ENCODE measurements at places on chromosomes 13 and 19.

- no peak for DNase-seq
Measured at GRCh38 chr13:29903996-29904395, 53.6 kb upstream of the UBL3 start.

GRCh38 chr13:112952759-112953551 is 16.1 kb upstream of the MCF2L start:
- DNase-seq: no peak

DNA sequence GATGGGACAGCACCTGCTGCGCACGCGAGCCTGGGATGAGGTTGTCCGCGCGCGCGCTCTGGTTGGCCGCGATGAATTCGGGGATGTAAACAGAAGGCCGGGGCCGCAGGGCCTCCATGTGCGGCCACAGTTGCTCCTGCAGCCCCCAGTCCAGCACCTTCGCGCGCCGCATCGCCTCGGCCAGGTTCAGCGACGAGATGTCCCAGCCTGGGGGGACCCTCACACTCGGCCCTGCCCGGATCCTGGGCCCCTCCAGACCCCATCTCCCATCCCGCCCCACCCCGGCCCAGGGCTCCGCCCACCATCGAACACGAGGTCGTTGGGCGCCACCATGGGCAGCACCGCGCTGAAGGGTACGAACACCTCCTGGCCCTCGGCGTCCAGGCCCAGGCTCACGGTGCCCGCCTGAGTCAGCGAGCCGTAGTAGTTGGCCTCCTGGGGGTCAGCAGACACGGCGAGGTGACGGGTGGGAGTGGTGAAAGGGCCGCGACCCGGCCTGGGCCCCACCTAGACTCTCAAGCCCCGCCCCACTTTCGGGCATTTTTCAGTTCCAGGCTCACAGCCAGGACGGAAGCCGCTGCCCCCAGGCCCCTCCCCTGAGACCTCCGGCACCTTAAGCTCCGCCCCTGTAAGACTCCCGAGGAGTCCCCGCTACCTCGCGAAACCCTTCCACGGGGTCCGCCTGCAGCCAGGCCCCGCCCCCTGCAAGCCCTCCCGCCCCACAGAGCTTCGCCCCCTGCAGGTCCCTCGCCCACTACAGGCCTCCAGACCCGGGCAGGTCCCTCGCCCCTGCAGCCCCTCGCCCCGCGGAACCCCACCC is 1.1 kb downstream of the ISYNA1 start:
- peak; percentile 86 for DNase-seq

- no peak for DNase-seq
Measured at GRCh38 chr13:113468029-113468428, 14.7 kb upstream of the ADPRHL1 start.

GRCh38 chr13:27704681-27705080 is 83.0 kb downstream of the POLR1D start:
- DNase-seq: no peak

GRCh38 chr13:43785261-43785649 is 1.5 kb downstream of the ENOX1 start:
- no peak for DNase-seq

GRCh38 chr19:48982280-48982679 is 10.8 kb downstream of the GYS1 start:
- no peak for DNase-seq

DNA sequence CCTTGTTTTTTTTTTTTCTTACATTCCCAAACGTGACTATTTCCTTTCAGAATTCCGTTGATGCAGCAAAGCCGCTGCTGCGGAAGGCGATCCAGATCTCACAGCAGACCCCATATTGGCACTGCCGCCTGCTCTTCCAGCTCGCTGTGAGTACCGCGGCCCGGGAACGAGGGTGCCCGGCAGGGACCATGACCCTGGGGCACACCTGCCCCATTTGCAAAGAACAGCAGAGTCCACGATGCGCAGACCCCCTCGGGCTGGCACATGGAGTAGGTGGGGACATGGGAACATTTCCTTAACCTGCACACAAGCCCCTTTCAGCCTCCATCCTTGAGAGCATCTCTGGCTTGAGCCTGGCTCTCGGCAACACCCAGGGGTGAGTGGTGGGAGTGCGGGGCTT is 16.5 kb downstream of the MAU2 start:
- no peak for DNase-seq

DNA sequence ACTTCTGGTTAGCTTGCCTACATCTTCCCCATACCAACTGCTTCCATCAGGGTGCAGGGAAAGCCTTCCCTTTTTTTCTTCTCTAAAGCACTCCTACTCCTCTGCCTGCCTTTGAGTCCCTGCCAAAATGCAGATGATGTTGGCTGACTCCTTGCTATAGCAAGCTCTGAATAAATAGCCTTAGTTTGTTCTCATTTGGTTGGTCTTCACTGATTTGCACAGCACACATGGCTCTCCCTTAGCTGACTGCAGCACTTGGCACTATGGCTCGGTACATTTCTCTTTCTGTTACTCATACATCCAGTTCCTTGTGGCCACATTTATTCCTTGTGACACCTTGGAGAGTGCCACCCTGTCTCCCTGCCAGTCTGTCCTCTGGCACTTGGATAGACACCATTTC is 249.8 kb downstream of the DCLK1 start:
- DNase-seq: no peak

- DNase-seq: peak; percentile 16
Measured at GRCh38 chr13:110132225-110132982, 174.6 kb downstream of the COL4A1 start.

- no peak for DNase-seq
Measured at GRCh38 chr13:113114511-113115362, 7.9 kb upstream of the F10 start.

DNA sequence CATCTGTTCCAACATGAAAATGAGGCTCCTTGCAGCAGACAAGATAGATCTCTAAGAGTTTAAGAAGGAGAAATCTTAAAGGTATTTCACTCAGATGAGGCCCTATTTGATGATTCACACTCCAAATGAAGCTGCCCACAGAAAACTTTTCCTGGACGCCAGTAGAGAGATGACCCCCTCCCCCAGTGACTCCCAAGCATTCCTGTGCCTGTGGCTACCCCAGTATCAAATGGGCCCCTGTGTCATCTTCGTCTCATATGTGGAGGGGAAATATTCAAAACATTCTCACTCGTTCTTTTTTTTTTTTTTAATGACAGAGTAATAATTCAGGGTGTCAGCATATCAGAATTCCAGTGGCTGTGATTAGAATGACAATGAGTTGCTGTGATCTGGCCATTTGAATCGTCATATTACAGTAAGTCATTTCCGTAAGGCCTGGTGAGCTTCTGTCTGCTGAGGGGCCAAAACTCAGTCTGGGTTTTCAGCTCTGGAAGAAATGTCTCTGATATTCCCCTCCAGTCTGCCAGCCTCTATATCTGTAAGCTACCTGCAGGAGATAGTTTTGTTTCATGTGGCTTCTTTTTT is 194.7 kb downstream of the URI1 start:
- no peak for DNase-seq

GRCh38 chr13:43776501-43777079 is 10.2 kb downstream of the ENOX1 start:
- DNase-seq: no peak

DNA sequence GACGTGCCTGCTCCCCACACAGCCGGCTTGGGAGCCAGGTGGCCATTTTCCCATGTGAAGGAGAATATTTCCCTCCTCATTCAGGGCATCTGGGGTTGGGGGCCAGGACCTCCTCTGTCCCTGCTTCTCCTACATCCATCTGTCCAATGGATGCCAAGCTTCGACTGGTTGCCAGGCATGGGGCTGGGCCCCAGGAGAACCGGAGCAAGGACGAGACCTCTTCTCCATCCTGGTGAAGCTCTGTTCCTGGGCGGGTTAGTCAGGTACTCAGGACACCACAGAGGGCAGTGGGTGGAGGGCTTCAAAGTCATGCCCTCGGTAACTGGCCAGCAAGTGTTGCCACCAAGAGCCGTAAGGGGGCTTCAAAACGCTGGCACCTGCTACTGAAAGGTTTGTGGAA is 22.3 kb upstream of the SLC15A1 start:
- no peak for DNase-seq

DNA sequence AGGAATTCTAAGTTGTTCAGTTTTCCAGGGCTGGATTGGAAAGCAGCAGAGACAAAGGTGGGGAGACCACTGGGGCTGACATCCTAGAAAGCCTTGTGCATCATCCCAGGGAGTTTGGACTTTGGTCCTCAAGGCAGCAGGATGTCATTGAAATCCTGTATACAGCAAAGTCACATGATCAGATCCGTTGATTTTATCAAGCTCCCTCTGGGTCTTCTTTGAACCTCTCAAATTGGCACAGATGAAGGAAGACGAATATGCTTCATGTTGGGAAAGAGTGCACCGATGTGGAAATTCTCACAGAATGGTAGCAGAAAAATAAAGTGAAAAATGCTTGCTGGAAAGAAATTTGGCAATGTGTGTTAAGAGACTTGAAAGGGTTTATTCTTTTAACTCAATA is 149.8 kb upstream of the TMTC4 start:
- no peak for DNase-seq

DNA sequence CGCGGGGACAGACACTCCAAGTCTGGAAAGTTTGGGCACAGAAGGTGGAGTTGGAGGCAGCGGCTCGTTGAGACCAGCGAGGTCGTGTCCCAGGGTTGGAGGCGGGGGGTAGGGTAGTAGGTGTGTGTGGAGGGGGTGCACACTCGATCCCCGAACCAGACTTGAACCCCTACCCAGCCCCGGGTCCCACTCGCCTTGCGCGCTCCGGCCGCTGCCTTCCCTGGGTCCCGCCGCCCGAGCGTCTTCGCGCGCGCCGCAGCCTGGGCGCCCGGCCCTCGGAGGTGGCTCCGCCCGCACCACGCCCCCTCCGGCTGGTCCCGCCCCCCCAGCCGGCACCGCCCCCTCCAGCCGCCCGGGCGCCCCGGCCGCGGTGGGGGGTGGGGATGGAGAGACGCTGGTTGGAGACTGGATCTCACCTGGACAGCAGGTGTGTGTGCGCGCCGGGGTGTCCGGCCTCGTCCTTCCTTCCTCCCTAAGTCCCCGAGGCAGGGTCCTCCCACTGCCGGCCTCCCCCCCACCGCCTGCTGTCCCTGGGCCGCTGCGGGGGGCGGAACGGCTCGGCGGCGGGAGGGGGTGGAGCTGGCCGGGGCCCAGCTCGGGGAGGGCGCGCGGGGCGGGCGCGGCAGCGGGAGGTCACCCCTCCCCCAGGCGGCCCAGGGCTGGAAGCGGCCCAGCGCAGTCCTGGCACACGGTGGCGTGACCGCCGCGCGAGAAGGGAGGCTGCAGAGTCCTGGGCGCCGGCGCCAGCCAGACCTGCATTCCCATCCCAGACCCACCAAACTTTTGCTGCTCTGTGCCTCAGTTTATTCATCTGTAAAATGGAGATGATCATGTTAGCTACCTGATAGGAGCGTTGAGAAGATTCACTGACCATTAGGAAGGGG is at the start of gene KANK2:
TSS of gene KANK2 (minus strand) at position 255 of the 884 bp plus-strand sequence. CDS start 3,034 bp downstream, outside the sequence.
- peak; percentile 87 for DNase-seq

DNA sequence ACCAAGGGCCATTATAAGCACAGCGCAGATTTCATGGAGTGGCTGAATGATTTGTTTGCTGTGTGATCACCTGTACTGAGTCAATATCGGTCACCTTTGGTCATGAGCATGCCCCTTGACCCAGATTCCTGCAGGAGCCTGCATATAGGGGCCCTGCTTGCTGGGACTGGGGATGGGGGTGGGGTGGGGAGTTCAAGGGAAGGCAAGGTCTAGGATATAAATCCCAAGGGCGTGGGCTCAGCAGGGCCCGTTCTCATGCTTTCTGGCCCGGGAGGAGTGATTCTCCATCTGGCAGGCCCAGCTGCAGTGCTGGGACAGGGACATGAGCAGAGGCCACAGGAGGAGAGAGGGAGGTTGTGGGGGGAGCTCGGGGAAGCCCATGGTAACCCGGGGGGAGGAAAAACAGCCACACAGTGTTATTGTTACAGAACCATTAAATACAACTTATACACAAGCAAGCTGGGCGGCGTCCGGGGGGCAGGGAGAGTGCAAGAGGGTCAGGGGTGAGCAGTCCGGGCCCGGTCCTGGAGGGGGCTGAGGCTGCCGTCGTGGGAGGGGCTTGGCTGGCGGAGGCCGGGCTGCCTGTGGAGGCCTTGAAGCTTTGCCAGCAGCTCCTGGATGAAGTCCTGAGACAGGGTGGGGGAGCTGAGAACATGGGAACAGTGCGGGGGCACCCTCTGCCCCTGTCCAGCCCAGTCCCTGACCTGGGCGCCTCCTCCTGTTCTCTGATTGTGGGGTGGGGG is 5.2 kb downstream of the PPP1R14A start:
- DNase-seq: no peak

- peak; percentile 97 for DNase-seq
Measured at GRCh38 chr19:17539238-17540117, 16.0 kb upstream of the COLGALT1 start.

DNA sequence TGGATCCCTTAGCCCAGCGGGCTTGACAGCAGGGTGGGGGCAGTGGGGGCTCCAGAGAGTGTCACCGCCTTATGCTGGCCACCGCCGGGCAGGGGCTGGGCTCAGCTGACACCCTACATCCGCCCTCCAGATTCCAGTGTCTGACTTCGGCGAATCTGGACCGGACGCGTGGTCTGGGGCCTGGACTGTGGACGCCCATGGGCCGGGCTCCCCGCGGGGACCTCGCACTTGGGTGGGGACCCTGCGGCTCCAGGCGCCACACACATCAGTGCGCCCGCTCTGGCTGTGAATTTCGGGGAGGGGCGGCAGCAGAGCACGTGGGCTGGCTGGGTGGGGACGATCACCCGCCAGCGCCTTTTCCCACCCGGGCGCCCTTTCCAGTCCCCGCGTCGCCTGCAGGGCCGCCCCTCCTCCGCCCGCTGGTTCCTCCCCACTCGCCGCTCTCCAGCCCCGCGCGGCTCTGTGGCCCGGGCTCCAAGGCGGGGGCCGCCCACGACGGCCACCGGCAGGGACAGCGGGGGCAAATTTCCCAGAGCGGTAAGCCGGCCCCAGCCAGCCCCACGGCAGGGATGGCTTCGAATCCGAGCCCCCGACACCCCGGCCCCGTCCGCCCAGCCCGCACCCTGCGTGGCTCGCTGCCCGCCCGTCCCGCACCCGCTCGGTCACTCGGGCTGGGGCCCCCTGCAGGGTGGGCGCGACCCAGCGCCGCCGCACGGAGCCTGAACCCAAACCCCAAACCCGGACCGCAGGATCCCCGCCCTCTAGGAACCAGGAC is 23.3 kb upstream of the ZNF99 start:
- no peak for DNase-seq

- no peak for DNase-seq
Measured at GRCh38 chr13:104206450-104207044, 1140.3 kb upstream of the SLC10A2 start.

DNA sequence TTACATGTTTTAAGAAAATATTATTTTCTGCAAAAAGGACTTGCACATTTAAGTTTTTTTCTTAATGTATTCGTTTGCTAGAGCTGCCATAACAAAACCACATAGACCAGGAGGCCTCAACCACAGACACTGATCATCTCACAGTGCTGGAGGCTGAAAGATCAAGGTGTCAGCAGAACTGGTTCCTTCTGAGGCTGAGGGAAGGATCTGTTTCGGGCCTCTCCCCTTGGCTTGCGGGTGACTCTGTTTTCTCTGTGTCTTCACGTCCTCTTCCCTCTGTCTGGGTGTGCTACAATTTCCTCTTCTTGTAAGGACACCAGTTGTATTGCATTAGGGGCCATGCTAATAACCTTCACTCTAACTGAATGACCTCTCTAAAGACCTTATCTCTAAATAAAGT is 364.2 kb downstream of the IRS2 start:
- no peak for DNase-seq

GRCh38 chr13:31769575-31769974 is 30.2 kb downstream of the RXFP2 start:
- DNase-seq: no peak

Measured in natural killer cell treated with Interleukin-12 subunit alpha and Interleukin-12 subunit beta and Interleukin-15 and Interleukin-18, amount 100 ng/mL, for 72 hours (primary cell).